ENCODE measurements at places on chromosomes 6 and 20.

GRCh38 chr6:103367212-103367611, 1492.5 kb downstream of the HACE1 start:
- DNase-seq = no peak

DNA sequence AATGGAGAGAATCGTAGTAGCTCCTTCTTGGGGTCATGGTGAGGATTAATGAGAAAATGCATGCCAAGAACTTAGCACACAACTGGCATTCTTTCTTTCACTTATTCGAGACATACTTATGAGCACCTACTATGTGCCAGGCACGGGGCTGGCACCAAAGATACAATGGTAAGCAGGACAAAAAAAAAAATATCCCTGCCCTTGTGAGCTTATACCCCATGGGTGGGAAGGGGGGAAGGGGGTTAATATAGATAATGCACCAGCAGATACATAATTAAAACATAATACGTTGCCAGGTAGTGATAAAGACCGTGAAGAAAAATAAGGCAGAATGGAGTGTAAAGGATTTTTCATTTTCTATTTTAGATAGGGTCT, 8.3 kb downstream of the SLC13A3 start:
- DNase-seq = no peak

- no peak for DNase-seq
These were observed 26.2 kb downstream of the ARHGAP18 start for GRCh38 chr6:129683601-129684322.

DNA sequence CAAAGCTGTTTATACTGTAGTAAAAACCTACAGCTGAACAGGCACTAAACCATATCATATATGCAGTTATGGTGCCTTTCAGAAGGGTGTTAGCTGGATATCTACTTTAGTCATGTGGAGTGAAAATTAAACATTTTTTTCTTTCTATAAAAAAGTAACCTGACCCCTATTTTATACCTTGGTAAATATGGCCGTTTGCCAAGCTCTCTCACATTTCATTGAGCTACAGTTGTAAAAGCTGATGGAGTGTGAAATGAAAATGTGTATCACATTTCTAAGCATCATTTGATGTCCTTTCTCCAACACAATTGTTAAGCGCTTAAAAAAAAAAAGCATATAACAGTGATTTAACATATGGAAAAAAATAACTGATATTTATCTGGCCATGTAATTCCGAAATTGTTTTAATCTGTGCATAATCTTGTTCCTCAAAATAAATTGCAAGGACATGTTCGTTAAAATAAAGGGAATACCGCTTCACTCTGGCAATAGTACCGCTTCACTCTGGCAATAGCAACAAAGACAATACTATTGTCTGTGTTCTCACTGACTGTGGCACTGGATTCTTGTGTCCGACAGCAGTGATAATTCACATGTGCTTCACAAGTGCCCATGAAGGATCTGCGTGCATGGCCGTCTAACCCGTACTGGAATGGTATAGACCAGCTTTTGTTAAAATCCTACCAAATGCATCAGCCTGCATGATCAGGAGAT, 391.8 kb upstream of the SOX4 start:
- DNase-seq = no peak

GRCh38 chr20:43409577-43409913, 48.2 kb upstream of the SRSF6 start:
- DNase-seq = no peak

DNA sequence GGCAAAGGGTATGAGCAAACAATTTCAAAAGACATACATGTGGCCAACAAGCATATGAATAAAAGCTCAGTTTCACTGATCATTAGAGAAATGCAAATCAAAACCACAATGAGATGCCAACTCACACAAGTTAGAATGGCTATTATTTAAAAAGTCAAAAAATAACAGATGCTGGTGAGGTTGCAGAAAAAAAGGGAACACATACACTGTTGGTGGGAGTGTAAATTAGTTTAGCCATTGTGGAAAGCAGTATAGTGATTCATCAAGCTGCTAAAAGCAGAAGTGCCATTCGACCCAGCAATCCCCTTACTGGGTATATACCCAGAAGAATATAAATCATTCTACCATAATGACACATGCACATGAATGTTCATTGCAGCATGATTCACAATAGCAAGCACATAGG, 6.7 kb upstream of the KHDC1L start:
- DNase-seq = no peak

DNA sequence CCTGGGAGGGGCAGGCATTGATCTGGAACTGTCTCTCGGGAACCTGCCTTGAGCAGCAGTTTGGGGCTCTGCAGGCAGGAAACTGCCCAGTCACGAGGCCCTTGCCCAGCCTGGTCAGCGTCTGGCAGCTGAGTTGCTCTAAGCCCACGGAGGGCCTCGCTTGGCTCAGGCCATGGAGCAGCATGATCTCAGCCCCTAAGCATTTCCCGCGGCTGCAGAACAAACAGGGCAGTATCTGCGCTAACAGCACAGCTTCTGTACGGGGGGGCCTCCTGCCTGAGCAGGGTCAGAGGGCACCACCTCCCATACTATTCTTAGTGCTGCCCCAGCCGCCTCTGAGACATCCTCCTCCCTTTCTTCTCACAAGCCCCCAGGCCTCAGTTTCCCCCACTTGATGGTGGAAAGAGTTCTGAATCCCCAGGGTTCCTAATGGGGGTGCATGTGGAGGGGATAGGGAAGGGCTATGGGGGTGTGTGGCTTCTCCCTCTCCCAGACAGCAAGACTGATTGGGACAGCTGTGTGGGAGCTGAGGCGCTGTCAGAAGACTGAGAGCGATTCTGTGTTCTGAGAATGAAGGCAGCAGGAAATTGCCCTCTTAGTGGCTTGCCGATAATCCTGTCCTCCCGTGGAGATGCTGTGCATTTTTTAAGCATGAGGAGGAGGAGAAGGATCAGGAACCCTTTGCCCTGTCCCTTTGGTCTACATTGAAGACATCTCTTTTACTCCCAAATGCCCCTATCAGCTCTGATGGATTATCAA, 46.4 kb downstream of the MOCS1 start:
- DNase-seq = peak; percentile 69

- no peak for DNase-seq
These were observed at the start of gene EBF4 for GRCh38 chr20:2692036-2692885. EBF4 (plus strand) TSS chr20:2692780; CDS start chr20:2693646, 866 bp downstream.

- no peak for DNase-seq
These were observed 90.6 kb upstream of the B3GAT2 start for GRCh38 chr6:71047417-71047816.

- no peak for DNase-seq
These were observed 29.3 kb upstream of the TRIM27 start for GRCh38 chr6:28953039-28953584.

GRCh38 chr6:133241086-133241900, at the start of gene EYA4:
EYA4 (plus strand) TSS chr6:133241357; CDS start chr6:133274781, 33,424 bp downstream.
- no peak for DNase-seq

GRCh38 chr20:17624070-17624469, 54.2 kb downstream of the DSTN start:
- no peak for DNase-seq

DNA sequence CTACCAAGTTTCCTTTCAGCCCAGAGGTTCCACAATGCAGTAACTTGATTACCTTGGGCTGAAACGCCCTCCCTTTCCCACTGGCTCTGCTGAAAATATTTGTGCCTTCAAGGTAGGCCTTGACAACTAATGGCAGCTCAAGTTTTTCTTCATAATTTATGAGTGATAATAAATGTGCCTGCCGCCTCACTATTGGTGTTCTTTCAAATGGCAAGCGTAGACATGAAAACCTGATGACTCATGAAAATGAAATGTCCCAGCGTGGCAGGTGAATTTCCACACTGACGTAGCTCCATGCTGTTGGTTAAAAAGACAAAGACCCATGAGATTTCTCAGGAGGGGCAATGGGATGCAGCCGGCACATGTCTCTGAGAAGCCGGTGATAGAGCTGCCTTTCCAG, 107.2 kb upstream of the GGTLC1 start:
- no peak for DNase-seq

DNA sequence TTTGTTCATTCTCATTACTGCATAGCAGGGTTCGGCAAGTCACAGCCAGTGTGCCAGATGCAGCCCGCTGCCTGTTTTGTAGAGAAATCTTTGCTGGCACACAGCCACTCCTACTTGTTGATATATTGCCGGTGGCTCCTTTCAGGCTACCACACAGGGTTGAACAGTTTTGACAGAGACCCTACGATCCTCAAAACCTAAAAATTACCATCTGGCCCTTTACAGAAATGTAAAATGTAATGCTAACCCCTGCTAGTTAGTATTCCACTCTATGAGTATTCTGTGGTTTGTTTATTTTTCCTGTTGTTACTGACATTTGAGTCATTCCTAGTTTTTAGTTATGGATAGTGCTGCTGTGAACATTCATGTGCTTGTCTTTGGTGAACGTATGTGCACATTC, 11.5 kb downstream of the DHX35 start:
- no peak for DNase-seq

- DNase-seq = no peak
These were observed 7.9 kb downstream of the ZMYND8 start for GRCh38 chr20:47348539-47349142.

DNA sequence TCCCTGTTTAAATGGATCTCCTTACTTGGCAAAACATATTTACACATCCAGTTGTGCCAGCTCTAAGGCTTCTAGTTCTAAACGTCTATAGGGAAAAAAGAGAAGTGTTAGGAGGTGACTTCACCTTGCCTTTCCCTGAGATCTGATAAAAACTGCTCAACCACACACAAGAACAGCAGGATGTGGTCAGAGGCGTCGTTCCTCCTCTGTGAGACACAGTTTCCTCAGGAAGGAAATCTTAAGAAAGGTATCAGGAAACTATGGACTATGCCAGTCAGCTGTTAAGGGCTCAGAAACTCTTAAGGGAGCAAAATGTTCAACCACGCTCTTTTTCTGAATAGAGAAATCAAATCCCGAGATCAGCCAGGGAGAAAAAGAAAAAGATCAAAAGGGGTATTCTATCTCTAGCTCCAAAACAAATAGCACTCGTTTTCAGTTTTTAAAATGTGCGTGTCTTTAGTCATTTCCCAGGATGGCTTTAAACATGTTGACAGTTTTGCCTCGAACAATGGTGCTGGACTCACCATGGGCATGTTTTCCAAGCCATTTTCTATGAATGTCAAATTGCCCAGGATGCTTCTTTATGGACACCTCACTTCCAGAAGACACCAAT, 154.5 kb downstream of the HACE1 start:
- no peak for DNase-seq

DNA sequence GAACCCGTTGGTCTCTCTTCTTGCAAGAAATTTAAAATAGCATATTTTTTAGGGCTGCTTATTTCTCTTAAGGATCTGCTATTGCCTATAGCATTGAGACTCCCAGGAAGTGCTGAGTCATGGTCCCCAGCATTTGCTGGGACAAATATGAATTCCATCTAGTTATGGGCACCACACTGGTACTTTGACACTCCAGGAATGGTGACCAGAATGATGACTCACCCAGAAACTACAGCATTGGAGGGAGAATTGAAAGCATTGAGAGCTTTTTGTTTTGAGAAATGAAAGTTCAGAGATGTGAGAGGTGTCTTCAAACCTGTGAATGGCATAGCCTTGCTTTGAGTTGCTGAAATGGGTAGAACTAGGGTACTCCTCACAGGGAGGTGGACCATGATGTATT, 699.7 kb downstream of the DHX35 start:
- DNase-seq = no peak

DNA sequence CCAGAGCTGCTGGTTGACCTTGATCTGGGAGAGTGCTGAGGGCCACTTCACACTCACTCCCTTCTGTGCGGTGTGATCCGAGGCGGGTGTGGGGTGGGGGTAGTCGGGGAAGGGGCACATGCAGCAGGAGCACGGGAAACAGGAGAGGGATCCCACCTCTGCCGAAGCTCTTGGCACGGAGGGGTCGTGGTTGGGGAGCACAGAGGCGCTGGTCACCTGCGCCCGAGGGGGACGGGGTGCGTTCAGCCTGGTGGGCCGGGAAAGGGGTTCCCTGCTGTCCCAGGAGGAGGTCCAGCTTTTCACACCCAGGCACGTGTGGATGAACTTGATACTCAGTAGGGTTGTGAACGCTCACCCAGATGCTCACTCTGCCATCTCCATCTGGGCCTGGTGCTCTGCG, 17.3 kb downstream of the SS18L1 start:
- DNase-seq = no peak

- no peak for DNase-seq
These were observed 18.3 kb upstream of the GTSF1L start for GRCh38 chr20:43744966-43745730.

DNA sequence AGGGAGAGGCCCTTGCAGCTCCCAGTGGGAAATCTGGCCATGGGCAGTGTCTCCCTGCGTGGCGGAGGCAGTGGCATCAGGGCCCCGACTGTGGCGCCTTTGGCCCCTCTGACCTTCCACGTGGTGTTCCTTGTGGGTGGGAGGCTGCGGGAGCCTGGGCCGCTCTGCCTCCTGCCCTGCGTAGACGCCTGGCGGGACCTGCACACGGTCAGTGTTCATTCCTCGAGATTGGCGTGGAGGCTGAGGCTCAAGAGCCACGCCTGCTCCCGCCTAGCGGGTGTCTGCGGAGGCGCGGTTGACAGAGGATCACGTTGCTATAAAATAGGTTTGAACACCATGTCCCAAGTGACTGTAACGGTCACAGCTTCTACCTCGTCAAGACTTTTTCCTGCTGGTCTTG, 14.0 kb downstream of the COL9A3 start:
- no peak for DNase-seq

DNA sequence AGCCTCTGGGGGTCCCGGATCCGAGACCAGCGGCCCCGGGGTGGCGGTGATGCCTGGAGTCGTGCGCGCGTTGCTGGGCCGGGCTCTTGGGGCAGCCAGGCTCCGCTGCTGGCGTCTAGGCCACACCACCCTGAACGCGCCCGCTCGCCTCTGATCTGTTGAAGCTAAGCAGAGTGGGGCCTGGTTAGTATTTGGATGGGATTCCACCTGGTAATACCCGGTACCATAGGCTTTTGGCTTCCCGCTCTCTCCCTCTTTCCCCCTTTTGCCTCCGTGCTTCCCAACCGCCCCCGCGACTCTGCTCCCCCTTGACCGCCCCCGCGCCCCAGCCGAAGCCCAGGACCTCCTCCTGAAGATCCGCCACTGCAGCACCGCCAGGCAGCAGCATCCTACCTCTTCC, 1383.5 kb upstream of the DEFB115 start:
- no peak for DNase-seq

- no peak for DNase-seq
These were observed 432.8 kb downstream of the CD83 start for GRCh38 chr6:14550410-14550809.

DNA sequence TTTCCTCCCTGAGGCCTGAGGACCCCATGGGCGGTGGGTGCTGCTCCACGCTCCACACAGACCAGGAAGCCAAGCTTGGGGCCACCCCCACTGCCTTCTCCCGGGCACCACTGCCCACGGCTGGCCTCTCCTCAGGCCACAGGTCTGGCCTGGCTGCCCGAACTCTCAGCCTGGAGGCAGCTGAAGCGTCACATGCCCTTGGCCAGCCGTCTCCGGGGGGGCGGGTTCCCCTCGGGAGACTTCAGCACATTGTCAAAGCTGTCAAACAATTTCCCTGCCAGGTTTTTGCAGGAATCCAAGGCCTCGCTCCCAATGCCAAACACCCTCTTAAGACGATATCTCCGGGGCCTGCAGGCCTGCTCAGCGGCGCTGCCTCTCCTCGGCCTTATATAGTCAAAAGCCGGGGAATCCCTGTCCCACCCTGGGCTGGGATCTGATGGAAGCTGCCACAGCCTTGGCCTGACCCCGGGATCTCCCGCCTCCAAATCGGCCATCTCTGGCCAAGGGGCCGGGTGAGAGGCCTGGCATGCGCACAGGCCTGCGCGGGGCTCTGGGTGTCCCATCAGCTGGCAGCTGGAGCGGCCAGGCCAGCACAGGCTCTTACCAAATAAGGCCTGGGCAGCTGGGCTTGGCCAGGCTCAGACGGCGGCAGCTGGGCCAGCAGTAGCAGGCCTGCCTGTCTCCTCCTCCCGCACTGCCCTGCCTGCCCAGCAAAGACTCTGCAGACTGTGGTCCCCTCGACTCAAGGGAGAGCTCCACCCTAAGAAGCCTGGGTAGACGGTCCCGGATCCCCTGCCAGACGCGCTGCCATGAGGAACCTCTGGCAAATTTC, 49.7 kb downstream of the RBM38 start:
- DNase-seq = peak; percentile 80

Data from C1 segment of cervical spinal cord (tissue), 14 donors.